ENCODE measurements at places on chromosomes 12 and 14.

DNA sequence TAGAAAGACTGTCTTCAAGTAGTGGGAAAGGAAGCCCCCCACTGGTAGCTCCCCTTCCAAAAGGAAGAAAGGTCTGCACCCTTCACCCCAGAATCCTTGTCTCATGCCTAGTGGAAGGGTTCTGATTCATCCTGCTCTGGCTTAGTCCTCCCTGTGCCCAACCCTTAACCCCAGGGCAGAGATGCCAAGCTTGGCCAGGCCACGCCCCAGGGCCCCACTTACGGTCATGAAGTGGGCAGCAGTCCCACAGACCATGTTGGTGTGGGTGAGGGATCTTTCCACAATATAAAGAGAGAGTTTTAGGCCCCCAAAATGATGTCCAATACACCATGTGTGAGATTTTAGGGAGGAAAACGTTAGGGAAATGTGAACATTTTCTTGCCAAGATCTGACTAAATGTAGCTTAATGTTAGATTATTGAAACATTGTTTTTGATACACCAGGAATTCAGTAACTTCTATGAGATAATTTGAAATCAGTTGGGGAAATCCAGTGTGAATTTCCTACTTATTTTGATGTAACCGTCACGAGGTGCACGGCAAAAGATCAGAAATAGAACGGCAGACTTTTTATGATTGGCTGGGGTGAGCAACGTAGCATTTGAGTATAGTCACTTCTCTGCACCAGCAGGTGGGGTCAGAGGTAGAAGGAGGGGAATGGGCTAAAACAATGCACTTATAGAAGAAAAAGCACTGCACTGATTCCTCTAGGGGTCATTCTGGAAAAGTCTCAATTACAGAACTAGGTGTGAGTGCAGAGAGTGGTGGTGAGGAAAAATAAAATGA, 8.2 kb upstream of the SSPN start:
- no peak for DNase-seq

DNA sequence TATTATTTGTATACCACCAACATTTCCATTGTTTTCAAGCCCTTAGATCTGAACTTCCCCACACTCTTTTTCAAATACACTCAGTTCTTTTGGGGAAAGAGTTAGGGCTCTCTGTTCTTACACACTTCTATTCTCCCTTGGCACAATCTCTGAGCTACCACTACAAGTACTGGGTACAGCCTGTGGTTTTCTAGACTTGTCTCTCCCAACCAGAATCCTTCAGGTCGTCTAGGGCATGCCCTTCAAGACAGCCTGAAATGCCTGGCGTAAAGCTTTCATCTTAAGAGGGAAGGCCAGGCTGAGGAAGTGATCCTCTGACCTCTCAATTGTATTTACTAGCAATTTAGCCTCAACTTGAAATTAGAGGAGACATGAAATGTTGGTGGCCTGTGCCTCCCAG, 1442.0 kb downstream of the AACS start:
- no peak for DNase-seq

DNA sequence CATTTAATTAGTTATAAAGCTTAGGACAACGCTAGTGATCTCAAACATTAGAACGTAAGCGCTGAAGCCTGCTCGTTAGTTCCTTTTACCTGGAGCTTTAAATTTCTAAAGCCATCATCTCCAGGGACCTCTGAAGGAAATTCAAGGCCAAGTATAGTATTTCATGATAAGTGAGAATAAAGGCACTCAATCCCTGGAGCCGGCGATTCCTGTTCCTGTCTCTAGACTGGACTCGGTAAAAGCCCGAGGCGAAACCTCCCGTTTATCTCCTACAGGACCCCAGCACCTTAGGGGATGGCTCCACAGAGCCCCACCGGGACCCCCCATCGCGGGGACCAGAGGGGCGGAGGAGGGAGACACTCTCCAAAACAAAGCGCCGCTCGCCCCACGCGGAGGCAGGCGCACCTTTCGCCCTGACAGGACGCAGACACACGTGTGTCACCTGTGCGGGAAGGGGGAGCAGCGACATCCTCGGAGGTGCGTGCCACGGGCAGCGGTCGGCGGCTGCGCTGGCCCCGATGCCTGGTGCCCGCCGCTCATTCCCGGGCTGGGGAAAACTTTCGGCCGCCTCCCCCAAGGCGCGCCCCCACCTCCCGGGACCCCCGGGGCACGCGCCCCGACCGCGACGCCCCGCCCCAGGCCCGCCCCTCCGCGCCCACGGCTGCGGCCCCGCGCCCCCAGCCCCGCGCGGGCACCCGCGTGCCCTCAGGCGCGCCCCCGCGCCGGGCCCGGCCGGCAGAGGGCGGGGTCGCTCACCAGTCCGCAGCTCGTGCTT, 678 bp downstream of the RPS6KA5 start:
- peak; percentile 37 for DNase-seq

DNA sequence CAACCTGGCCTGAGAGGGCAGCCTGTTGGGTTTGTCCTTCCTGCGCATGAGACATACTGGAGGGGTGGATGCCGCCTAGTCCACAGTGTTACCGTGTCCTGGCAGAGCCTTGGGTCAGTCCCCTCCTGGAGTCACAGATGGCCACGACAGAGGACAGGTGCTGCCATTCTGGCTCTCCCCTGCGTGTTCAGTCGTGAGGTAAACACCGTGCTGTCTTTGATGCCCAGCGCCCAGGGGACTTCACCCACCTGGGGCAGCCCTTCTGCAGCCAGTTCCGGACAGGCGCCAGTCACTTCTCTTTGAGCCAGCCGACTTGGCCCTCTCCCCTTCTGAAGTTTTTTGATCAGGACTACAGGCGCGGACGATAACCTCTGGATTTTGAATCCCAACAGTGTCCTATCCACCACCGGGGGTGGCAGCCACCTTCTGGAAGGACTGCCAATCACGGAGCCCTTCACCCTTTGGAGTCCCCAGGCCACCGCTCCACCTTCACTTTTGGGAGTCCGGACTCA, 933.0 kb downstream of the DIO2 start:
- no peak for DNase-seq

- DNase-seq: no peak
Observed at GRCh38 chr12:49909356-49909755, 5.7 kb upstream of the FAIM2 start.

DNA sequence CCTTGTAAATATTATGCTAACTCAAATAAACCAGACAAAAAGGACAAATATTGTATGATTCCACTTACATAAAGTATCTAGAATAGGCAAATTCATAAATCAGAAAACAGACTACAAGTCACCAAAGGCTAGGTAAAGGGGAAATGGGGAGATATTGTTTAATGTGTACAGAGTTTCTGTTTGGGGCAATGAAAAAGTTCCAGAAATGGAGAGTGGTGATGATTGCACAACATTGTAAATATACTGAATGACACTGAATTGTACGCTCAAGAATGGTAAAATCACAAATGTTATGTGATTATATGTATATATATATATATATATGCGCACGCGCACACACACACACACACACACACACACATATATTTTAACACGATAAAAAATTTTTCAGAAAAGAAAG, 182.5 kb downstream of the SLC2A13 start:
- DNase-seq: no peak

DNA sequence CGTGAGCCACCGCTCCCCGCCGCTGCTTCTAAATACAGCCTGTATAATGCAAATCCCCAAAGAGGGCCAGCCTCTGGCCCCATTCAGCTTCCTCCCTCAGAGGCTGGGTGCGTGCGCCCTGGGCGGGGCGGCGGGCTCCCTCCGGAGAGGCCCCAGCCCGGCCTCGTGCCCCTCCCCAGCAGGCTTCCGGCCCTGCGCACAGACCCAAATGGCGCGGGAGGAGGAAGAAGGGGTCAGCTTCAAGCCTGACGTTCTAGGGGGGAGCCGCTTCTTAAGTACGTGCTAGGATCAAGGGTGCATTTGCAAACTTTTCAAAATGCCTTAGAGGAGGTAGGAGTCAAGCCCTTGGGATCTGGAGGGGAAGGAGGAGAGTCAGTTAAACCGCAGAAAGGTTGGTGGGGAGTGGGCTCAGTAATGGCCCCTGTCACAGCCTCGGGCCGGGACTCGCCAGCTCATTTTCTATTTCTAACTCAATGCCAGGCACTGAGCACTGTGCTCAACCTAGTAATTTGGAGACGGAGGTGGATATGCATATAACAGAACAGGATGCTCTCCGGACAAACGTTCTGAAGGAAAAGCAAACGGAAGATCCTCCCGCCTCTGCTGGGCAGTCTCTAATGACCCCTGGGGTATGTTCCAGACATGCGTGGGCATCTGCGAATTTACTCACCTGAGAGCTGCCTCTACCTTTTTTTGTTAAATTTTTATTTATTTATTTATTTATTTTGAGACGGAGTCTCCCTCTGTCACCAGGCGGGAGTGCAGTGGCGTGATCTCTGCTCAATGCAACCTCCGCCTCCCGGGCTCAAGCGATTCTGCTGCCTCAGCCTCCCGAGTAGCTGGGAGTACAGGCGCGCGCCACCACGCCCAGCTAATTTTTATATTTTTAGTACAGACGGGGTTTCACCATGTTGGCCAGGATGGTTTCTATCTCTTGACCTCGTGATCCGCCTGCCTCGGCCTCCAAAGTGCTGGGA, 32.3 kb downstream of the NINJ2 start:
- no peak for DNase-seq

DNA sequence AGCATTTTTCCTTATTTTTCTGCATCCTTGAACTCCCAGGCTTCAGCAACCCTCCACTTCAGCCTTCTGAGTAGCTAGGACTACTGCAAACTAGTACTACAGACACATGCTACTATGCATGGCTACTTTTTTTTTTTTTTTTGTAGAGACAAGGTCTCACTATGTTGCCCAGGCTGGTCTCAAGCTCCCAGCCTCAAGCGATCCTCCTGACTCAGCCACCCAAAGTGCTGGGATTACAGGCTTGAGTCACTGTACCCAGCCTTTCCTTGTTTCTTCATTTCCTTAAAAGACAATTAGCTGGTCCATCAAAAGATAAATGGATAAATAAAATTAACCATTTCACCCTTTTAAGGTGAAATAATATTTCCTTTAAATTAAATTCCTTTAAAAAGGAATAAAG, 205.8 kb downstream of the SPTSSA start:
- no peak for DNase-seq

DNA sequence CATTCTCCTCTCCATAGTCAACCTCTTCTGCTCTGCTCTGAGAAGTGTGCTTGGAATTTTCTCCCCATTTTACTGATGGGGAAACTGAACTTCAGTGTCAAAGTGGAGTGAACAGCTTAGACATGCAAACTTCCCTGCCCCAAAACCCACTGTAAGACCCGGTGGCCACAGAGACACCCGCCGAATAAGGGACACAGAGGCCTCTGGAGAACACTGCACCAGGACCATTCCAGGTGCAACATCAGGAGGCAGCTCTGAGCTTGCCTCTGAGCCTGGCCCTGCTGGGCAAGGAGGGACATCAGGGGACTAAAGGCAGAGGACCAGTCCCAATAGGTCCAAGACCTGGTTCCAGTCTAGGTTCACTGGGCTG, 1.7 kb downstream of the HDAC7 start:
- no peak for DNase-seq

GRCh38 chr12:109113661-109114321, 2.6 kb upstream of the ACACB start:
- no peak for DNase-seq

DNA sequence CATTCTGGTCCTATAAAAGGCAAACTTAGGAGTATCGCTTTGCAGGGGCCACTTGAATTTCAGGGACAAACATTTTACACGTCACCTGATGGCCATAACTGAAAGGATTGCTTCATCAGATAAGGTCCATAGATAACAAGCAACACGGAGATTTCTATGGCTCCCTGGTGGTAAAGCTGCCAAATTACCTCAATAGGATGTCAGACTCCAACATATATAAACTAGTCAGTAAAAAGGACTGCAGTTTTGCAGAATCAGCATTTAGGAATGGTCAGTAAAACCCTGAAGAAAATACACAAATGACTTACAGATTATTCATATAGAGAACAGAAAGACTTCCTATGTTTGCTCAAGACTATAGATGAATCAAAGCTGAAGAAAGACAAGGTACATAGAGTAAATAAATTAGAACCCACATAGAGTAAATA, 66.1 kb upstream of the GRIP1 start:
- no peak for DNase-seq

DNA sequence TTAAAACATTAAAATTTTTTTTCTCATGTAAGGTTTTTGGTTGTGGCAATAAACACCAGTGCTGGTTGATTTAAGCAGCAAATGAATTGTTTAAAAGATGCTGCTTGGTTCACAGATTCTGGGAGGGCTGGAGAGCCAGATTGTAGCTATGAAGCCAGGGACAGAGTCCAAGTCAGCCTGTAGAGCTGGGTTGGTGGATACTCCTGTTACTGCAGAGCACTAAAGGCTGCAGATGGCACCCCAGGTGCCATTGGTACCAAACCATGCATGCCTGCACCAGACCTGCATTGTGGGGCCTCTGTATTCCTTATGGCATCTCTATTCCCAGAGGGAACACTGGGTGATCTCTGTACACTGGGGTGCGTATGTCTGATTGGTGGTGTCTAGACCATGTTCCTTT, 113.3 kb downstream of the SNAPC1 start:
- no peak for DNase-seq

- no peak for DNase-seq
Observed at GRCh38 chr12:106082216-106083175, 56.3 kb downstream of the NUAK1 start.

GRCh38 chr12:124601706-124602105, 34.3 kb upstream of the NCOR2 start:
- DNase-seq: no peak

- DNase-seq: no peak
Observed at GRCh38 chr14:73237219-73237785, at the start of gene PAPLN. TSS of gene PAPLN (plus strand) at chr14:73237506. CDS start at chr14:73239779, 2,273 bp downstream.

- no peak for DNase-seq
Observed at GRCh38 chr12:124774054-124774461, 89.6 kb downstream of the SCARB1 start.

DNA sequence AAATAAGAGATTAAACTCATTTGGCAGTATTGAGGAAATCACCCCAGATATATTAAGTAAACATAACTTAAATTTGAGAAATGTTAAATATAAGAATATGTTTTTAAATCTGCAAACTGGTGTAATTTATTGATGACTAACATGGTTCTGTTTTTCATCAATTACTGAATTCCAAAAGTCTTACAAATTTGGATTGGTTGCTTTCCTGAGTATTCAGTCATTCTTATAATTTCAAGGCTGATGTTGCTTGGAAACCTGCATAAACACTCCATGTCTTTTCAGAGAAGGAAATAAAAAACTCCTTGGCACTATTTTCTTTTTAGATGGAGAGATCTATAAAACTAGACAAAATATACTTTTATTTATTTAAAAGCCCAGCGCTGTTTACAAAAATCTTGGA, 71.7 kb downstream of the NOVA1 start:
- no peak for DNase-seq

Measured in NCI-H1092 treated with DMSO at 0.1 percent for 48 hours (cell line).